ENCODE measurements at places on chromosomes 12 and 14.

- no peak for DNase-seq
Observed at GRCh38 chr14:71499018-71499417, 433.2 kb upstream of the RGS6 start.

DNA sequence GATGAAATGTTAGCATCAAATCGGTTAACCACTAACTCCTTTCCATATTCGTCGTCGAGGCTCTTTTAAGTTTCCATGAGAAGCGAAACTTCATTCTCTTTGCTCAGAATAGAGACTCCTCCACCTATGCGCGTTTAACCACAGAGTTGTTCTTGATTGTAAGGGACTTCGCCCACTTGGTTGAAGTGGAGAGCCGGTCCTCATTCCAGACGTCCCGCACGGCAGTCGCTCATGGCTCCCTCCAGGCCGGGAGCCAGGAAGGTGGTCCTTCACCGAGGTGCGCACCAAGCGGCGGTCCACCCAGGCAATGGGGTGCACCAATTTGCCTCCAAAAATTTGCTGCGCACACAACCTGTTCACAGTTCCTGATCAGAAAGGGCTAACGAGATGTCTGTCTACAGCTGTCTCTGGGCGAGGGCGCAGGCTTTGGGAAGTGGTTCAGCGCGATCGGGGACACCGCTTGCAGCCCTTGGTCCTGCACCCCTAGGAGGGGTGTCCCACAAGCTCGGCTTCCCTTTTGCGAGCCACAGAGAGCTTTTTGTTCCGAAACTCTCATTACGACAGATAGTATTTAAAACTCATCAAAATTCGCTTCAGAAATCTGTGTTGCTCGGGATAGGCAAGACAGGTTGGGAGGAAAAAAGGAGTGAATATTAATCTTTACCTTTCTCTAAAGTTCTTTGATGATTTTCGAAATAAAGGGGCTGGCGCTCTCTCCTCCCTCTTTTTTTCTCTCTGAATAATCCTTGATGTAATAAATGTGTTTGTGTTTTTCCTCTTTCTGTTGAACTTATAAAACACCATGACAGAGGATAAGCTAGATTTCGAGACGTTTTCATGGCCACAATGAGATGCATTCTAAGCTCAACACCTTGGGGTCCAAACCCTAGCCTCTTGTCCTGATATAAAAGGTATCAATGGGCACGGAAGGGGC, 6.4 kb upstream of the ALX1 start:
- DNase-seq = no peak

- no peak for DNase-seq
Observed at GRCh38 chr12:2378835-2379330, 326.1 kb downstream of the CACNA1C start.

DNA sequence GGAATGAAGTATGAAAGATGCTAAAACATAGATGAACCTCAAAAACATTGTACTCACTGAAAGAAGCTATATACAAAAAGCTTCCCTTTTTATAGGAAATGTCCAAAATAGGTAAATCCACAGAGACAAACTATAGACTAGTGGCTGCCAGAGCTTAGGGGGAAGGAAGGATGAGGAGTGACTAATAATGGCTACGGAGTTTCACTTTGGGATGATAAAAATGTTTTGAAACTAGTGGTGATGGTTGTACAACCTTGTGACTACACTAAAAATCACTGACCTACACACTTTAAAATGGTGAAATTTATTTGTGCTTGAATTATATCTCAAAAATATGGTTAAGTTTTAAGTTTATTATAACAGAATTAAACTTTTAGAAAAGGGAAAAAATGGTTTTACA, 37.1 kb upstream of the AMN1 start:
- DNase-seq = no peak

DNA sequence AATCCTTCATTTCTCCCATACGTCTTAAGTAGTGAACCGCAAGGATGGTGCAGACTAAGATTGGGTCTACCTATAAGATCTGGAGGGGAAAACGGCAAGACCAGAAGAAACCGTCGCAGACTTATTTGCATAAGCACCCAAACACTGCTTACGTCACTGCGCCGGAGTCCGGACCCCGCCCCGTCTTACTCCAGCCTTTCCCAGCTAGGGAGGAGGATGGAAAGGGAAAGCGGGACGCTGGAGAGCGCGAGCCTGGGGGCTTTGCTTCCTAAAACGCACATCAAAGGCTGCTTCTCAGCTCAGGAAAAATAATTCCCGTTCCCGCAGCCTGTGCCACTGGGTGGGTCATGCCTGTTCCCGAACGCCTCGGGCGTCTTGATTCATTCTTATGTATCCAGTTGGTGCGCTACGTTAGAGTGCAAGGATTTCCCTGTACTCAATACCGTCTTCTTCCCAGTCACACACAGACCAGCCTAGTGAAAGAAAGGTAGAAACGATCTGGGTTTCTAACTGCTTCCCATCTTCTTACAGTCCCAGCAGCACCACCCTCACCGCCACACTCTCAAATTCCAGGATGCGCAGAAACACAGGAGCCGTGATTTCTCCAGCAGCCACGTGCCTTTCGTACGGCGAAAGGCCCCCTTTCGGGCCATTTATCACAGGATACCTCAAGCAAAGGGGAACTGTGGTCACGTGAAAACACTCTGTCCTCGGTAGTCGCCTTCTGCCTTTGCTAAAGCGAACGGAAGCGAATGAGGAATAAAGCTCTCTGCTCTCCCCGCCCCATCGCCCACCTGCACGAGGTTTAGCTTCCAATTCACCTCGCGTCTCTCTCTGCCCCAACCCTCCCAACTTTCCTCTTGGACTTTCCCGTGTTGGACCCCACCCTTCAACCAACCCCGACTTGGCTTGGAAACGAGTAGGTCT, 1.1 kb downstream of the SLC6A15 start:
- DNase-seq = no peak

GRCh38 chr12:28024231-28024995, 51.9 kb upstream of the PTHLH start:
- DNase-seq = no peak

DNA sequence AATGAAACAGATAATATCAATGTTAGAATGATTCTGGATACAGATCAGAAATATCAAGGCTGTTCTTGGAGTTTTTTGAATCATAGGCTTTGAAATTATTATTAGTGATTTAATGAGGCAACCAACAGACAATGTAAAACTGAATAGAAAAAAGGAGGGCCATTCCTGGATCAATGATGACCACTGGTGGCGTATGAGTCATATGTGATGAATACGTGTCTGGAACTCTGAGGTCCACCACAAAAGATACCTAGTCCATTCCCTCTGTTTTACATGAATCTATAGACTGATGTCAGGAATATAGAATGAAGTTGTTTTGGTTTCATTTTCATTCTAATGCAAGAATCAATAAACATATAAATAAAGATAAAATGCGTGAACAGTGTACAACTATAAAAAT, 78.3 kb upstream of the RTL1 start:
- DNase-seq = no peak

DNA sequence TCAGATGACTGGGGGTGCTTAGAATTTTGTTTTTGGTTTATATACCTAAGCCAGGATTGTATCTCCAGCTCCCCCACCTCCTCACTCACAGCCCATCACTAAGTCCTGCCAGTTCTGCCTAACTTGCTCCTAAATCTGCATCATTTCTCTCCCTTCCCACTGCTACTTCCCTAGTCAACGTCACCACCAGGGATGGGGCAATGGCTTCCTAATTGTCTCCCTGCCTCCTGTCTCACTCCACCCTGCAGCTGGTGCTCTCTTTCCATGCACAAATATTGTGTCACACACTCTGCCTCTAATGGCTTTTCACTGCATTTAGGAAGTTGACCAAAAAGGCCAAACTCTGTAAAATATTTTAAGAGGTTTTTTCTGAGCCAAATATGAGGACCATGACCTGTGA, 11.5 kb downstream of the OAS2 start:
- DNase-seq = no peak

- no peak for DNase-seq
Observed at GRCh38 chr12:33988197-33988805, 34.0 kb upstream of the ALG10 start.

- DNase-seq = no peak
Observed at GRCh38 chr14:60655898-60656685, 6.8 kb upstream of the SIX1 start.

GRCh38 chr12:76943008-76943407, 64.2 kb upstream of the CSRP2 start:
- DNase-seq = no peak

- no peak for DNase-seq
Observed at GRCh38 chr12:86233126-86233525, 23.1 kb downstream of the MGAT4C start.

DNA sequence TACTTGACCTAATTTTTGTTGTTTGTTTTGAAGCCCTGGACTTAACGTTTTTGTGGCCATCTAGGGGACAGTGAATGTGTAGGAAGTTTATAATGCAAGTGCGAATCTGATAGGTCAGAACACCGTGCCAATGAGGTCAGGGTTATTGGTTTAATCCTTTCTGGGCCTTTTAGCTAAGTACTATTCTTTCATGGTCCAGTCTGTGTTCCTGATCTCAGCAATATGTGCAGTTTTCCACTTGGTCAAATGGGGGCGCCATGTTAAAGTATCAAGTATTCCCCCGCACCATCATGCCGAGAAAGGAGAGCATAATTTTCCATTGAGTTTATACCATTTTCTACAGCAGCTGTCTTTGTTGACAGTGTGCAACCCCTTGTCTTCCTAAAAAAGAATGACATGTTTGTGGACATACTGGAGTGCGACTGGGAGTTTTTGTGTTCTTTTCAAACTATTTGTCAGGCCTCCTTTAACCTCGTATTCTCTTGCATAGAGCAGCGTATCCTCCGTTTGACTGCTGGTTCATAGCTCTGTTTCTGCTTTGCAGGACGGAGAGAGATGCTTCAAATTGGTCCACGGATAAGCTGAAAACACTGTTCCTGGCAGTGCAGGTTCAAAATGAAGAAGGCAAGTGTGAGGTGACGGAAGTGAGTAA, 1.3 kb downstream of the AHSA1 start:
- DNase-seq = peak; percentile 17

GRCh38 chr12:119479121-119479561, 114.4 kb upstream of the TMEM233 start:
- DNase-seq = no peak

GRCh38 chr12:46259071-46259470, 9.8 kb downstream of the SLC38A1 start:
- no peak for DNase-seq

- peak; percentile 36 for DNase-seq
Observed at GRCh38 chr12:68119724-68120211, 39.8 kb downstream of the IFNG start.

DNA sequence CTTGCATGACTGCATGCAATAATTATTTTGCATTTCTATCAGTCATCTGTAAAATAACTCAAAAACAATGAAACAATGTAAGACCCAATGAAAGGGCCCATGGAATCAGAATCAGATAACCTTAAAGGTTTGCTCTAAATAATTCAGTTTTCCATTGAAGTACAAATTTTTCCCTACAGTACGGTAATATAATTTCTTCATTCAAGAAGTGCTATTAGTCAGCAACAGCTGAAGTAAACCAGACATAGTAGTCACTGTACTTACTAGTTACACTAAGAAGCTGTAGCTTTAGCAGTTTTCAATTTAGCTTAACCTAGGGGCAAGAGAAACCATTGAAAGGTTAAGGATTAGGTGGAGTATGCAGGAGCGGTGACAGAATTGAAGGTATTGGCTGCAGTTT, 43.5 kb downstream of the BCAT1 start:
- DNase-seq = no peak

DNA sequence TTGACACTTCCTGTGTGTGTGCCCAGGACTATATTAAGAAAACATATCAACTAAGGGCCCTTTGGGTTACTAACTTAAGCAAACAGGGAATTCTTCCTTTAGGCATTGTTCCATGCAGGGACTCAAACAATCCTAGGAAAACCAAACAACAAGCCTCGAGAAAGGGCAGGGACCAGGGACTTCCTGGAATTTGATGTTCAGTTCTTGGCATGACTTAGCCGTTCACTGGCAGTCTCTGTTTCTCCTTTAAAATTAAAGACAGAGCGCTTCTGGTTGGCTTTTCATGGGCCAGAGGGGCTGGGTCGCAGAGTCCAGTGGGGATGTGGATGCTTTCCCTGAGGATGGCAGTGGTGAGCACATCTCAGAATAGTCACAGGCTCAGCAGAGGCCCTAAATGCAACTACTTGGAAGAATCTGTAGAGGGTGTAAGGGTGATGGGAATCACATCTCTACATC, 35.2 kb downstream of the RNFT2 start:
- DNase-seq = no peak

DNA sequence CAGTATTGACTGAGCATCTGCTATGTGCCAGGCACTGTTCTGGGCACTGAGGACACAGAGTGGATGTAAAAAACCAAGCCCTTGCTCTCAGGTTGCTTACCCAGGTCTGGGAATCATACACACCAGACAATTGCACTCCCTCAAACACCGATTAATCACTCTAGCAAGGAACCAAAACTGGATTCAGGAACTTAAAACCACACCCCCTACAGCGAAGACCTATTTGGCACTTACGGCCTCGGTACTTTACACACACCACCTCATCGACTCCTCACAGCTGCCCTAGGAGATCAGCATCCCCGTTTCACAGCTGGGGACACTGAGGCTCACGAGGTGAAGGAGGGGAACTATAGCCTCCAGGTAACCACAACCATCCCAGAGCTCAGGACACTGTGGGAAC, 1.6 kb downstream of the GLTP start:
- no peak for DNase-seq

- no peak for DNase-seq
Observed at GRCh38 chr14:68592948-68593556, 199.8 kb downstream of the ZFP36L1 start.

DNA sequence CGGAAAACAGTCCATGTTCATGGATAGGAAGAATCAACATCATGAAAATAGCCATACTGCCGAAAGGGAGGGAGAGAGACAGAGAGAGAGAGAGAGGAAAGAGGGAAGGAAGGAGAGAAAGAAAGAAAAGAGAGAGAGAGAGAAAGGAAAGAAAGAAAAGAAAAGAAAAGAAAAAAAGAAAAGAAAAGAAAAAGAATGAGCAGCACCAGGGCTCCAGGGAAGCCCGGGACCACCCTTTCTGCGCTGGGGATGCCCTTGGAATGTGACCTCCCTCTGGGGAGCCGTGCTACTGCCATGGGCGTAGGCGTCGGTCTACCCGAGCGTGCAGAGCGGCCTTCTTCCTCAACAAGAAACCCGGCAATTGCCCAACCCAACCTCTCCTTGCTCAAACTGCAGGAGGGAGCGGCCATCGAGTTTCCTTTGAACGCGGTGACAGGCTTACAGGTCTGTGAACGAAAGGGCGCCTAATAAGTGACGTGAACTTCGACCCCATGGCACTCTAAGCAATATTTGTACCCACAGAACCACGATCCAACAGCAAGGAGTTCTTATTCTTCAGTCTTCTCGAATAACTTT, 16.9 kb downstream of the OR6S1 start:
- DNase-seq = no peak
